ENCODE measurements at places on chromosomes 13 and 19.

DNA sequence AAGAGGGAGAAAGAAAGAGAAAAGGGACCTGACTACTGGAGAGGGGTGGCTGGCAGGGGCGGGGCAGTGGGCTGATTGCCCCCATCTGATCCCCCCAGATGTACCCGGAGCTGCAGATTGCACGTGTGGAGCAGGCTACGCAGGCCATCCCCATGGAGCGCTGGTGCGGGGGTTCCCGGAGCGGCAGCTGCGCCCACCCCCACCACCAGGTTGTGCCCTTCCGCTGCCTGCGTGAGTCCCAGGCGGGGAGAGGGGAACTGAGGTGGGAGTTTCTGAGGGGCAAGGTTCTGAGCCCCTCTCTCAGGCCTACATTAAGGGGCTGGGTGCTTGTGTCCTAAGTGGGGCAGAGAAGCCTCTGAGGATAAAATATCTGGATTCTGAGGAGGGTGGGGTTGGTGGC lies 2.4 kb downstream of the APLP1 start:
- no peak for DNase-seq

GRCh38 chr19:38989066-38989605 lies 13.6 kb upstream of the FBXO17 start:
- no peak for DNase-seq

GRCh38 chr13:23608138-23608537 lies 37.9 kb downstream of the TNFRSF19 start:
- DNase-seq: no peak

DNA sequence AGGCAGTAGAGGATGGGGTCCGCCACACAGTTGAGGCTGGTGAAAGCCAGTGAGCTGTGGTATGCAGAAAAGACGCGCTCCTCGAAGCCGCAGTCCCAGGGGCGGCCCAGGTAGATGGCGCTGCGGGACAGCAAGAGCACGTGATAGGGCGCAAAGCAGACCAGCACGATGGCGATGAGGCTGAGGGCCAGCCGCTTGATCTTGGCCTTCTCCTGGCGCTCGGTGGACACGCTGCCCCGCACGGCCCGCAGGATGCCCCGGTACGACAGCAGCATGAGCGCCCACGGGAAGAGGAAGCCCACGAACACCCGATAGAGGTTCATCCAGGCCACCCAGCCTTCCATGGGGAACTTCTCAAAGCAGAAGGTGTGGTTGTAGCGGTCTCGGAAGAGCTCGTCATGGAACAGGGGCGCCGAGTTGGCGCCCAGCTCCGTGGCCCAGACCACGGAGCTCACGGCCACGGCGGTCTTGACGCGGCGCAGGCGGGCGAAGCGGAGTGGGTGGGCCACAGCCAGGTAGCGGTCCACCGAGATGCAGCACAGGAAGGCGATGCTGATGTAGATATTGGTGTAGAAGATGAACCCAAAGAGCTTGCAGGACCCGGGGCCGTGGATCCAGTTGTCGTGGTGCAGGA lies 6.5 kb upstream of the OPA3 start:
- DNase-seq: peak; percentile 76

DNA sequence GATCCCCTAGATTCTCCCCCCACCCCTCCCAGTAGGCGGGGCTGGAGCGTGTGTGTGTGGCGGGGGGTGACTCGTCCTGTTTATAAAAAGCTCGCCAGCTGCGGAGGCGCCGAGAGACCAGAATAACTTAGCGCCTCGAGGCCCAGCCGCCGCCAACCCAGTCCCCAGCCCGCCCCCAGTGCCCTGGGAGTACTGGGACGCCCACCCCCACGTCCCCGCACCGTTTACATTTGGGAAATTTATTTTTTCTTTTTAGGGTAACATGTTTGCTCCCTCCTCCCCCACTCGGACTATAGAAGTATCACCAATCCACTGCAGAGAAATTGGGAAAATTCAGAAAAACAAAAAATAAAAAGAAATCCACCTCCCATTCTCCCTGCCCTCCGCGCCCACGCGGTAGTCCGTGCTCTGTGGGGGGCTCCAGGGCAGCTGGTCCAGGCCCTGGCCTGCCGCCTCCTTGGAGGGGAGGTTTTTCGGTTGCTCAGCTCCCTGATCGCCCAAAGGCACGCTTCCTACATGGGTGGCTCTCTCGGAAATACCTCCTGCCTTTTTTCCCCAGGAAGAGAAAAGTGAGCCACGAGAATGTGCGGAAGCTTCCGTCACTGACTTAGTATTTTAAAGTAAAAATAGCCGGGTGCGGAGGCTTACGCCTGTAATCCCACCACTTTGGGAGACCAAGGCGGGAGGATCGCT lies 1.5 kb upstream of the RAB3A start:
- DNase-seq: peak; percentile 80

DNA sequence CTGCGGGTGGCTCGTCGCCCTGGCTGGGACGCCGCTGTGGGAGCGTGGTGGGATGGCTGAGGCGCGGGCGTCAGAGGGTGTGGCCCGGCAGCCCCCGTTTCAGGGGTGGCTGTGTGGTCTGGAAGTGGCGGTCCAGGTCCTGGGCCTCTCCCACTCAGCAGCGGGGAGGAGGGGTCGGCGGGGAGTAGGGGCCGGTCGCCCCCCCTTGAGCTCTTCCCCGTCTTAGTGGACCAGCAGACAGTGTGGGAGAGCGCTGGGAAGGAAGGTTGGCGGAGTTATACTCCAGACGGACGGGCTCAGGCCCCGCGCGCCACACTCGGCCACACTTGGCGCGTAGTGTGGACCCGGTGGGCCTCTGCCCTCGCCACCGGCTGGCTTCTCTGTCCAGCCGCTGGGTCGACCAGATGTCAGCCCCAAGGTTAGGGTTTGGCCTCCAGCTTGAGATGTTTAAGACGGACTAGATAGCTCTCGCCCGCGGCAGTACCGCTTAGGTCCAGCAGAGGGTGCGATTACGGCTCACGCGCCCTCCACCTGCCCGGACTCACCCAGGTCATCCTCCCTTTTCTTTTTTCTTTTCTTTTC lies 21.7 kb upstream of the ZNF429 start:
- peak; percentile 72 for DNase-seq

DNA sequence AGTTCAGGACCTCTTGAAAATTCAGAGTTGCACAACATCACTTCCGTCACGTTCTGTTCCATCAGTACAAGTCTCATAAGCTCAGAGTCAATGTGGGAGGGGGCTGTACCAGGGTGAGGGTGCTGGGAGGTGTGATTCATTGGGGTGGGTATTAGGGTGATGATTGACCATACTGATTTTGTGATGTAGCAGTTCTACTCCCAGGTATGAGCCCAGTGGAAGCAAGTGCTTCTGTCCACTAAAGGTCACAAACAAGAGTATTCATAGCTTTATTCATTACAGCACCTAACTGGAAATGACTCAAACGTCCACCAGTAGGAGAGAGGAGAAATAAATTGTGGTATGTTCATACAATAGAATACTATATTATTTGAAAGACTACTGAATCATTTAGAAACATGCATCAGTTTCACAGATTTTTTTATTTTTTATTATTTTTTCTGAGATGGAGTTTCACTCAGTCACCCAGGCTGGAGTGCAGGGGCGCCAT lies 12.1 kb upstream of the UPF3A start:
- no peak for DNase-seq

DNA sequence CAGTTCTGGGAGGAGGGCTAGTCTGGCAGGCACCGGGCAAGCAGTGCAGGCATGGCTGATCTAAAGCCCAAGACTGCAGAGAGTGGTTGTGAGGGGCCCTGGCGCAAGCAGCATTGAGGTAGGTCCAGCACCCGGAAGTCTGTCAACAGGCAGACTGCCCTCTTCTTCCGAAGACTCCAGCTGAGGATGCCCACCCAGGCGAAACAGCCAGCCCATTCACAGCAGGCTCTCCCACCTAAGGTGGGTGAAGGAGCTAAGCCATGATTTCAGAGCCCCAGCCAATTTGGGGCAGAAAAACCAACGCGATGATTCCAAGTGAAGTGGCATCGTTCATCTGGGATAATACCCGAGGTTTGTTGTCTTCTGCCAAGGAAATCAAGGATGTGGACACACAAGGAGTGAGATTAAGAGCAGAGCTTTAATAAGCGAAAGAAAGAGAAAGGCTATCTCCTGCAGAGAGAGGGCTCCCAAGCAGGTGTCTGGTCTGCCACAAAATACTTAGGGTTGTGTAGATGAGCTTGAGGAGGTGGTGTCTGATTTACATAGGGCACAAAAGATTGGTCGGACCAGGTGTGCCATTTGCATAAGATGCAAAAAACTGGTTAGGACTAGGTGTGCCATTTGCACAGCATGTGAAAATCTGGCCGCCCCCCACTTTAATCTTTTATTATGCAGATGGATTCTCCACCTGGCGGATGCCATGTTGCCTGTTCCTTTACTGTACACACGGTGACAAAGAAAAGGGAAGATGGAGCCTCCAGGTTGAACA lies 22.6 kb downstream of the FAM124A start:
- DNase-seq: no peak

DNA sequence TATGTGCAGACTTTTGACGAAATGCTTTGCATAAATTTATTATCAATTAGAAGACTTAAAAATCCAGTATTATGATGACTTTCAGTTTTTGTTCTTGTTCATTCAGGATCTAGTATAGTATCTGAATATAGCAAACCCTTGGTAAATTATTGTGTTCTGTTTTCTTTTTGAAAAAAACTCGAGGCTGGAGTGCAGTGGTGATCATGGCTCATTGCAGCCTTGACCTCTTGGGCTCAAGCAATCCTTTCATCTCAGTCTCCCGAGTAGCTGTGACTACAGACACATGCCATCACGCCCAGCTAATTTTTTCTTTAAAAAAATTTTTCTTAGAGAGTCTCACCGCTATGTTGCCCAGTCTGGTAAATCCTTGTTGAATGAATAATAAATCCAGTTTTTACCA lies 4.6 kb downstream of the FARP1 start:
- DNase-seq: no peak

DNA sequence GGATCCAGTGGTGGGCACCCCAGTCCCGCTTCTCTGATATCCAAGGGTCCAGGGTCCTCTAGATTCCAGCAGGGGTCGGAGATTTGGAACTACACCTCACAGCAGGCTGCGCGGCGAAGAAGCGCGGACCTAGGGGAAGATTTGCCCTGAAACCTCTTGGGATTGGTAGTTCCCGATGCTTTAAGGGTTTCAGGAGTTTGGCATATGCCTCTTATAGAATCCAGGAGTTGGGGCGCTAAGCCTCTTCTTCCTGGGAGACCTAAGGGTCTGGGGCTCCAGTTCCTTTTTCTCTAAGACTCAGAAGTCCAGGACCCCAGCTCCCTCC lies 349 bp downstream of the BCL2L12 start:
- DNase-seq: no peak

GRCh38 chr13:53775807-53776206 lies 747.2 kb downstream of the OLFM4 start:
- DNase-seq: peak; percentile 1

- no peak for DNase-seq
These were observed 691.1 kb upstream of the SPRY2 start for GRCh38 chr13:81031996-81032395.

DNA sequence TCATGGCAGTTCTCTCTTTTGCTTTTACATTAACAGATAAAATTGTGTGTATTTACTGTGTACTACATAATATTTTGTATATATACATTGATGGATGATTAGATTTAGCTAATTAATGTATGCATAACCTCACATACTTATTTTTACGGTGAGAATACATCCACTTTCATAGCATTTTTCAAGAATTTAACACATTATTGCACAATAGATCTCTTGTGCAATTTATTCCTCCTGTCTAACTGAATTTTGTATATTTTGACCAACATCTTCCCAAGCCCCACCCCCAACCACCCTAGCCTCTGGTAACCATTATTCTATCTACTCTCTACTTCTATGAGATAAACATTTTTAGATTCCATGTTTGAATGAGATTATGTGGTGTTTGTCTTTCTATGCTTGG lies 194.7 kb downstream of the RBM26 start:
- DNase-seq: peak; percentile 7

DNA sequence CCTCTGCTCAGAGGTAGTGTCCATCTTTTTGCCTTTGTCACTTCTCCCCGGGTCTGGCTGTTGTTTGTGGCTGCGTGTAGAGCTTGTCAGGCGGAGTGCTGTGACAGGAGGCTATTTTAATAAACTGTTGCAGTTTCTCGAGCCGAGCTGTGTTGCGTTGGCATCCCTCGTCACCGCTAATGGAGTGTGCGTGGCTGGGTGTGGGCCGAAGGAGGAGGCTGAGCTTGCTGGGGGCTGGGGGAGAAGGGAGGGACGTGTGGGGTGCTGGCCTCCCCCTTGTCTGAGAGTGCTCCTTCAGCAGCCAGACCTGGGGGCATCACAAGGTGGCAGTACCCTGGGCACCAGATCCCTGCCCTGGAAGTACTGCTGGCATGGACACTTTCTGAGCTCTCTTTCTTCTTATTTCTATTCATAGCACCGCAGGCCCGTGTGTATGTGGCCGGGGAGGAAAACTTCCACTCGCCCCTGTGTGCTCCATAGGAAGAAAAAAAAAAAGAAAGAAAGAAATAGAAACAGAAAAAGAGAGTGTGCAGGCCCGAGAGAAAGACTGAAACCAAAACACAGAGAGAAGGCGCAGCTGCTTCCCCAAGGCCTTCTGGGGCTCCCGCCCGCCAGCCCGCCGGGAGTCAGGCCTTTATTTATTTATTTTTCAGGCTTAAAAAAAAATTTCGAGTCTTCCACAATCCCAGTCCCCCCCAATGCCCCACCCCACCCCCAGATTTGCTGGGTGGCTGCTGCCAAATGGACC lies 27.0 kb downstream of the NFIX start:
- peak; percentile 42 for DNase-seq

- no peak for DNase-seq
These were observed 31.6 kb downstream of the ATP11A start for GRCh38 chr13:112721198-112722104.

DNA sequence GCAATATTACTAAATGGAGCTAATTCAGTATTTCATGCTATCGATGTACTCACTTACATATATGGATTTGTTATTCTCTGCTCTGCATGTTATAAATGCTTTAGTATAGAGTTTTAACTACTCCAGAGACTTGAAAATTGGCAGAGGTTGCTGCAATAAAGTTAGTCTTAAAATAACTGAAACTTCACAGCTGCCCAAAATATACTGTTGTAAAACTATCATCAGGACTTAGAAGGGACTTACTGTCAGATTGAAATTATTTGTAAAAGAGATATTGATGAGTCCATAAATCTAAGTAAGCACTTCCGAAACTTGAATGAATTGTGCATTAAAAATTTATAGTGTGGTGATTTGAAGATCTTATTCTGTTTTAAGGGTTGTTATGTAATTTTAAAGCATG lies 1178.2 kb upstream of the PCDH20 start:
- no peak for DNase-seq
